Right lobe of liver (tissue), 6 donors: ENCODE measurements at places on chromosomes 4 and X. TPM values are rescaled to one million over a fixed set of nuclear protein-coding genes. Genes with fewer than 3 reads are reported as not detected.

The GUF1 gene
- total RNA-seq: 9.9 TPM

The ZCCHC12 gene
- total RNA-seq: not detected

GRCh38 chr4:117515921-117516320, 430.5 kb upstream of the TRAM1L1 start:
- DNase-seq: no peak

DNA sequence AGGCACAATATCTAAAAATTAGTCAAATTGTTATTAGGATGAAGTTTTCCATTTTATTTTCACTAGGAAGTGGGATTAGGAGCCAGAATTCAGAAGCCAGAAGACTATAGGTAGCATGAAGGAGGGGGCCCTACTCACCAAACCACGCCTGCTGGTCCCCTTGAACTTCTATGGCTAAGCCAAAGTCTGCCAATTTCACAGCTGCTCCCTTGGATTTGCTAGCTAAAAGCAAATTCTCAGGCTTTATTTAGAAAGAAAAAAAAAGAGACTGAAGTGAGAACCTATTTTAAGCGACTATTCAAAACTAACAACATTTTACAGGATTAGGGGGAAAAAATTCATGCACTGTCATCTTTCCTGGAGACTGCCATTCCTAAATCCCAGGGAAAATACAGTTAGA, 224.3 kb downstream of the CAMK2D start:
- DNase-seq: no peak

DNA sequence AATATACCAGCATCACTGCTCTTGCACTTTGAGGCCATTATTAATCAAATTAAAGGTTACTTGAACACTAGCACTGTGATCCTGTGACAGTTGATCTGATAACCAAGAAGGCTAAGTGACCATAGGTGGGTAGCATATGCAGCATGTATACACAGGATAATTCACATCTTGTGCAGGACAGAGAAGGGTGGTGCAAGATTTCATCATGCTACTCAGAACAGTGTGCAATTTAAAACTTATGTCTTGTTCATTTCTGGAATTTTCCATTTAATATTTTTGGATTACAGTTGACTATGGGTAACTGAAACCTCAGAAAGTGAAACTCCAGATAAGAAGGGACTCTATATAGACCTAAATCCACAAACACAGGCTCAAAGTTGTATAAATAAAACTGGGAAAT, 78.2 kb upstream of the PDE5A start:
- no peak for DNase-seq

GRCh38 chr4:21979196-21979595, 30.6 kb upstream of the KCNIP4 start:
- no peak for DNase-seq

GRCh38 chr4:95596676-95597075, 47.9 kb upstream of the UNC5C start:
- DNase-seq: no peak
